ENCODE measurements at places on chromosomes 2 and 18.

DNA sequence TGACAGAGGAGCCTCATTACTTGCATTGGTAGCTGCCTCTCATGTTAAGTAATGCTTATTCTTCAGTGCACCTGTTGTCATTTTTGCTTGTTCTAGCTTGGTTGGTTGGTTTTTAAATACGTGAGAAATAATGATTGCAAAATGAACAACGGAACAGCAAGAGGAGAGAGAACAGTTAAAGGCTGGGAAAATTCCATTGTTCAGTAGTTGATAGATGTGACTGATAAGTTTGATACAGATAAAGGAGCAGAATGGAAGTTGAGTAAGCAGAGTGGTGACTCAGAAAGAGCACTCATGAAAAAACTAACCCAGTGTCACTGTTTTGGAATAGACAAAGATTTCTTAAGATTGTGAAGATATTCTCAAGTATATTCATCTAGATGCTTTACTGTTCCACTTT, 50.5 kb downstream of the MTA3 start:
- DNase-seq = no peak

DNA sequence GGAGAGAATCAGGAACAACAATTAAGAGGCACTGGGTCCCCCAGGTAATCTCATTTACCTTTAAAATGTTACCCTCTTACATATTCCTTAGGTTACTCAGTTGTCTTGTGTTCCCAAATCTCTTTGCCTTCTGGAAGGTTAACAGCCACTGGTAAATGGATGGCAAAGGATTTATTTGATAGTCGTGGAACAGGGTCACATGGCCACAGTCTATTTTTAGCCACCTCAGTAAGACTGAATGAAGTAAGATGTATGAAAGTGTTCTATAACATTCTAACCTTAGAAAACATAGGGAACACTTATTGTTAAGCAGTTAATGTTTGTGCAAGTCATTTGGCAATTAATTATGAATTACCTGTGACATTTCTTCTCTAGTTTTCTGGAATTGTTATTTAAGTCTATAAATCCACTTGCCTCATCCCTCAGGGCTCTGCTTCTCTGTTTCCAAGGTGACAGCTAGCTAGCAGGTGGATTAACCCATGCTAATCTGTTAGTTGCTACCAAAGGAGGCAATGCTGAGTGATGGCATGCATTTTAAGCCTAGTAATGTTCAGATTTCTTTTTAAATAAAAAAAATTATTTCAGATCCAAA, 211.0 kb downstream of the PIK3C3 start:
- no peak for DNase-seq

- no peak for DNase-seq
Observed at GRCh38 chr2:135451966-135452365, 79.1 kb downstream of the ZRANB3 start.

GRCh38 chr2:144350151-144350802, 169.6 kb downstream of the ZEB2 start:
- DNase-seq = no peak

- no peak for DNase-seq
Observed at GRCh38 chr2:70044290-70045040, 42.8 kb upstream of the PCBP1 start.

- DNase-seq = no peak
Observed at GRCh38 chr2:219000569-219000960, 7.3 kb upstream of the CRYBA2 start.

GRCh38 chr2:108921096-108922030, 67.7 kb downstream of the EDAR start:
- DNase-seq = no peak

DNA sequence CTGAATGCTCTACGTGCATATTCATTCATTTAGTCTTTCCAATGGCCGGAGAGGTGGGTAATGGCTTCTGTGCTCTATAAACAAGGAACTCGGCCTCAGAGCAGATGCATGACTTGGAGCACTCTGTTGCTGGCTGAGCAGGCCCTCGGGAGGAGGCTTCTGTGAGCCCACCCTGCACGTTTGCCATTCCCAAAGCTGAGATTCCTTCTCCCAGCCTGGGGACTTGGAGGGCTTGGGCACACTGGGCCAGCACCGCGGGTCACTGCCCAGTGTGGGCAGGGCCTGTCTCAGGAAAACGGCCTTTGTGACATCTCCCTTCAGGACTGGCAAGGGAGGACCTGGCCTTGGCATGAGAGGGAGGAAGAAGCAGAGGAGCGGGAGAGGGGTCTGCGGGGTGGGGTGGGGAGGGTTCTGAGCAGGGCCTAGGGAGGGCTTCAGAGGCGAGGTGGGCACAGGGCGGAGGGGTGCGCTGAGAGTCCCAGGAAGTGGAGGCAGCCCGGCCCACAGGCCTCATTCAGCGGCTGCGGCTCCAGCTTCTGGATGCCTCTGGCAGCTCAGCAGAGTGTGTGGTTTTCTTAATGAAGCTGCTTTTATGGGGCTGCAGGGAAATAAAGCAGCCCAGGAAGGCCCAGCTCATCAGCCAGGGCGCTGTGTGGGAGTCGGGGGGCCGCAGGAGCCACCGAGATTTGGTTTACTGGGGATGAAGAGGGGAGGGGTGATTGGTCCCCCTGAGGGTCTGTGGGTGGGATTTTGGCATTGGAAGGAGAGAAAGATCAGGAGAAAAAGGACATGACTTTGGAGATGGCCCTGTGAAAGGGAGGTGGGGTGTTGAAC, 51.7 kb upstream of the OTOF start:
- no peak for DNase-seq

GRCh38 chr2:1301056-1301455, 112.2 kb upstream of the TPO start:
- no peak for DNase-seq

DNA sequence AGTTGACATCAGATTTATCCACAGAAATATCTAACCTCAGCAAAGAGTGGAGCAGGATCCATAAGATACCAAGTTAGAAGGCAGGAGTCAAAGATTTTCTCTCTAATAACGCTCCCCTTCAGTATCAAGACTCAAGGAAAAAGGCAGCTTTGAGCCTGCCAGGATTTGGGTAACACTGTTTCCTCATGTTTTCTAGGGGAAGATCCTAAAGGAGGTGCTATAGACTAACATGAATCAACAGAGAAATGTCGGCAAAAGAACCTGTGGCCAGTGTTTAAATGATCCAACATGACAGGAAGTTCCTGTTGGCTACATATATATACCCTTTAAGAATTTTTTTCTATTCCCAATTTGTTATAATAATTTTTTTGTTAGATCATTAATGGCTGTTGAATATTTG, 402.3 kb downstream of the TGIF1 start:
- no peak for DNase-seq

GRCh38 chr18:39661856-39662366, 2096.3 kb upstream of the CELF4 start:
- no peak for DNase-seq

Measured in hippocampal formation (tissue), 2 donors.